Progenitor cell of endocrine pancreas (in vitro differentiated cells): ENCODE measurements at places on chromosomes 5 and 9.

- DNase-seq: no peak
These were observed 3.1 kb downstream of the EGFL7 start for GRCh38 chr9:136665704-136666371.

- DNase-seq: no peak
These were observed 379.0 kb upstream of the GRAMD2B start for GRCh38 chr5:126044111-126044668.

- no peak for DNase-seq
These were observed 7.1 kb downstream of the IL4 start for GRCh38 chr5:132680780-132681475.

DNA sequence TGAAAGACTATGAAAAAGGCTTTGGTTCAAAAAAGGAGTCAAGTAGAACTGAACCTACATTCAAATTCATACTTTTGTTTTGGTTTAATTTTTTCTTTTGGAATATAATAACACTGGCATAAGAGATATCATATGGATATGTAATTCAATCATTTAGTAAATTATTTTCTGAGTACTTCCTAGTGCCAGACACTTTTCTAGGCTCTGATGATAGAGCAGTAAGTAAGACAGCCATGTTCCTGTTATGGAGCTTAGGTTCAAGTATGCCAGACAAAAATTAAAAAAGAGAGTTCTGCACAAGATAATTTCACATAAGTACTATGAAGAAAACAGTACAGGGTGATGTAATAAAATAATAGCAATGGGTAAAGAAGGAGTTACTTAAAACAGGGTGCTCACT is 1074.0 kb downstream of the PTPRD start:
- DNase-seq: no peak

DNA sequence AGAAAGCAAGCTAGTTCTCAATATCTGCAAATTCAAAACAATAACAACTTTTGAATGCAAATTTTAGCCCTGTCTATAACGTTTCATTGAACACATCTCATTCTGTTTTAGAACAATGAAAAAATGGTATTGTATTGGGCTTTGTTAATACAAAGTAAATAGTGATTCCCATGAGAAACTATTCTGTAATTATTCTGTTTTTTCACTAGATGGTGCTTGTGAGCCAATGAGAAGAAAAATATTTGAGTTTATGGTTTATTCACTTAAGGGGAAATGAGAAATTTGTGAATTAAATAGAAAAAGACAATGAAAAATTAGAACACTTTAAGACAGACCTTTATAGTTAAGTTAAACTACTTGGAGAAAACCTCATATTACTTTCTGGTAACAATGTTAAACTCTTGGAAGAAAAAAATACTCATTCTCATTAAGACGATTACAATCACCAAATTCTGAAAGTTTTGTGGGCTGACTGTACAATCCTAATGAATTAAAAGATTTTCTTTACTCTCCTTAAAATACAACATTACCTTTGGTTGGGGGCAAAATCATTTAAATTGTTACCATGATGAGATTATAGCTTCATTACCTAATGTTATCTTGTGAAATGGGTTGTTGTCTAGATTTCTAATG is 127.0 kb downstream of the NNT start:
- DNase-seq: no peak

- no peak for DNase-seq
These were observed 73.3 kb upstream of the HMHB1 start for GRCh38 chr5:143738417-143739401.

- no peak for DNase-seq
These were observed 20.7 kb downstream of the TNFSF8 start for GRCh38 chr9:114909661-114910060.

GRCh38 chr5:35046774-35047173 is 975 bp downstream of the AGXT2 start:
- no peak for DNase-seq

DNA sequence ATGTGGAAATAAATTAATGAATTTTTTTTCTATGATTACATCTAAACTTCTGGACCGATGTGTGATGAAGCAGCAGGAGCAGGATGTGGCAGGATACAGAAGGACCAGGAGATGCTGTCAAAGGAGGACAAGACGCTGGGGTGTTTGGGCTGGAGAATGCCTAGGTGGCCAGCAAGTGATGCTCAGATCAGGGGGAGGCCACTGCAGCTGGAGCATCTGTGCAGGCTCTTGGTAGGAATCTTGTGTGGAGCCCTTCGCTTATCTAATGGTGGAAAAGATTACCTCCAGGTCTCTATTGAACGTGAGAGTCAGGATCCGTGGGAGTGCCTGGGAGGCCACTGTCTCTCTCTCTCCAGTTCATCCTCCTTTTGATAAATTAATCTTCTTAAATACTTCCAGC is 79.8 kb downstream of the MRPL36 start:
- DNase-seq: no peak

GRCh38 chr9:136268318-136268717 is 22.7 kb upstream of the QSOX2 start:
- DNase-seq: no peak

DNA sequence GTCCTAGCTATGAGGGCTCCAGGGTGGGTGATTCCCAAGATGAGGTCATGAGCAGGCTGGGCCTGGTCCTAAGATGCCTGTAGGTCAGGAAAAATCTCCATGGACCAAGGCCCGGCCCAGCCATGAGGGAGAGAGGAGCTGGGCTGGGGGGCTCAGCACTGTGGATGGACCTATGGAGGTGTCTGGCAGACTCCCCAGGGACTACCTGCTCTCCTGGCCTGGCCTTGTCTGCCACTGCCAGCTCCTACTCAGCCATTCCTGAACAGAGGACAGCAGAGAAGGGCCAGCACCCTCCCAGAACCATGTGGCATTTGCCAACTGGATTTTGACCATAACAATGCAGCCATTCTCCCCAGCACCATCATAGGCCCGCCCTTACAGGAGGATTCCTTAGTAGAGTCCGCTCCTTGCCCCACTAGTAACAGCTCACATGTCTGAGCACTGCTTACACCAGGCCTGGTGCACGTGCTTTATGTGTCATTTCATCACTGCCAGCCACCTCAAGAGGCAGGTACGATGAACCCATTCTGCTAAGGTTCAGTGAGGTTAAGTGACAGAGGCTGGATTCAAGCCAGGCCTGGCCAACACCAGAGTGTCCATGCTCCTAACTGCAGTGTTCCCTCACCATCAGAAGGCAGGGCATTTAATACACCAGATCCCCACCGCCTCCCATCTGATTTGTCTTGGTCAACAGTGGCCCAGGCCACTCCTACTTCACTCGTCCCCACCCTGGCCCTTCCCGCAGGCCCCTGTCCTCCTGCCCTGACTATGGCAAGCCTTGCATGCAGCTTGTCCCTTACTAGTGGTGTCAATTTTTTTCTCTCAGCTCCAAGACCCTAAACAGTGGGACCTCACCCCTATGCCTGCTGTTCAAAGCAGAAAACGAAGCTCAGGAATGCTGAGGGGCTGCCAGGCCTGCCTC is 669 bp downstream of the IL13 start:
- DNase-seq: no peak

DNA sequence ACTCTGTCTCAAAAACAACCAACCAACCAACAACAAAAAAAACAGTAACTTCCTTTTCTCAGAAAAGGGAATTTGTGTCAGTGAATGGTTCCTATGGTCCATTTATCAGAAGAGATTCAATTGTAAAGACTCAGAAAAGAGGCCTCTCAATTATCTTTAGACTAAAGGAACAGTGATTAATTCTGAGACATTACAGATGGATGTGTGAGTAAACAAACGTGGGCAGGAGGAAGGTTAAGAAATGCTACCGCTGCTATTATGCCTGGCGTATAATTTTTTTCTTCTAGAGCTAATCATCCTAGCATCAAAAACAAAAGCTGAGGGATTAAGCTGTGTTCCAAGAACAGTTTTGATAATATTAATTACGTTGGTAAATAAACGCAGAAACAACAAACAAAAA is 52.9 kb upstream of the JMY start:
- no peak for DNase-seq

DNA sequence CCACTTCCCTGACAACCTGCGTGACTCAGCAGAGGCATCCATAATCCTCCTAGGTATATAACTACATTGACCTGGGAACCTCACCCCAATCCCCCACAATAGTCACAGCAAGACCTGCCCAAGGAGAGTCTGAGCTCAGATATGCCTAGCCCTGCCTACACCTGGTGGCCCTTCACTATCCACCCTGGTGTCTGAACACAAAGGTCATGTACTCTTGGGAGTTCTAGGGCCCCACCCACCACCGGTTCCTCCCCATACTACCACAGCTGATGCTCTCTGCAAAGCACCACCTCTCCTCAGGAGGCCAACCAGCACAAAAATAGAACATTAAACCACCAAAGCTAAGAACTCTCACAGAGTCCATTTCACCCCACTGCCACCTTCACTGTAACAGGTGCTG is 34.8 kb upstream of the CARTPT start:
- no peak for DNase-seq

DNA sequence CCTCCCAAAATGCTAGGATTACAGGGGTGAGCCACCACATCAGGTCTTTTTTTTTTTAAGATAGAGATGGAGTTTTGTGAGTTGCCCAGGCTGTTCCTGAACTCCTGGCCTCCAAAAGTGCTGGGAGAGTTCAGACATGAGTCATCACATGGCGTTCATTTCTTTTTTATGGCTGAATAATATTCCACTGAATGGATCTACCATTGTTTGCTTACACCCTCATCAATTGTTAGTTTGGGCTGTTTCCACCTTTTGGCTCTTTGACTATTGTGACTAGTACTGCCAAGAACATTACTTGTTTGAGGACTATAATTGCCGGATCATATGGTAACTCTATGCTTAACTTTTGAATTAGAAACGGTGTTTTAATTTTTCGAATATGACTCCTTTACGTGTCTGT is 787 bp upstream of the N4BP3 start:
- no peak for DNase-seq

GRCh38 chr5:138359621-138360020 is 7.1 kb downstream of the KDM3B start:
- no peak for DNase-seq

GRCh38 chr5:179219661-179220620 is 125.3 kb downstream of the ADAMTS2 start:
- DNase-seq: no peak

DNA sequence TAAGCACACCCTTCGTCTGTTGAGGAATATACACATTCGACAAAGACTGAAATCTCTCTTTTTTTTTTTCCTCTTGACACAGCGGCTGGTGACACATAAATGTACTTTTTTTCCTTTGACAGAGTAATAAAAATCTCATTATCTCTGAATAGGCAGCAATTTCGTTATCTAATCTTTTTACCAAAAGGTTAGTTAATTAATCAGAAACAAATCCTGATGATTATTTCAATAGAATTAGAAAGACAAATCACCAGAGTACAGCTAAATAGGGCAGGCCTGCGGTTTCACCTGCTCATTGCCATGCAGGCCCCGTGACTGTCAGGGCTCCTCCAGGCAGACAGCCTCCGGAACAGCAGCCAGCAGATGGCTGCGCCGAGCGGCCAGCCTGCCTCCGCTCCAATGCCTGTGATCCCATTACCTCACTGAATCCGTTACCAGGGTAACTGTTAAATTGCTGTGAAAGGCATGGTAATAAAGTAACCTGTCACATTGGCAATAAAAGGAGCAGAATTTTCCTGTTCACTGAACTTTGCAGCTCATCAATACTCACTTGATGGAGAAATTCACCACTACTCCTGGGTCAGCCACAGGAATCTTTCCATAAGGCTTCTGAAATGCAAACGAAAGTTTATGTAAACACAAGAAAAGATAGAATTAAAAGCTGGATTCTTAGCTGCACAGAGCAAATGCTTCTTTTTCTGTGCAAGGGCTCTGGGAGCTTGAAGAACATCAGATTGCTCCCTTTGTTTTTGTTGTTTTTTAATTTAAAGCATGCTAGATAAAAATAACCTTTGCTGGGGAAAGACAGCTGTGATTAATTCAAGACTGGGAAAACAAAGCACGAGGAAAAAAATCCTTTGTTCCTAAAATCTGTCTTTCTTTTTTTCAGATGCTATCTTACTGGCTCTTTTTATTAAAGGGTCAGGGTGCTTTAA is 666.4 kb upstream of the ZNF608 start:
- peak; percentile 49 for DNase-seq

DNA sequence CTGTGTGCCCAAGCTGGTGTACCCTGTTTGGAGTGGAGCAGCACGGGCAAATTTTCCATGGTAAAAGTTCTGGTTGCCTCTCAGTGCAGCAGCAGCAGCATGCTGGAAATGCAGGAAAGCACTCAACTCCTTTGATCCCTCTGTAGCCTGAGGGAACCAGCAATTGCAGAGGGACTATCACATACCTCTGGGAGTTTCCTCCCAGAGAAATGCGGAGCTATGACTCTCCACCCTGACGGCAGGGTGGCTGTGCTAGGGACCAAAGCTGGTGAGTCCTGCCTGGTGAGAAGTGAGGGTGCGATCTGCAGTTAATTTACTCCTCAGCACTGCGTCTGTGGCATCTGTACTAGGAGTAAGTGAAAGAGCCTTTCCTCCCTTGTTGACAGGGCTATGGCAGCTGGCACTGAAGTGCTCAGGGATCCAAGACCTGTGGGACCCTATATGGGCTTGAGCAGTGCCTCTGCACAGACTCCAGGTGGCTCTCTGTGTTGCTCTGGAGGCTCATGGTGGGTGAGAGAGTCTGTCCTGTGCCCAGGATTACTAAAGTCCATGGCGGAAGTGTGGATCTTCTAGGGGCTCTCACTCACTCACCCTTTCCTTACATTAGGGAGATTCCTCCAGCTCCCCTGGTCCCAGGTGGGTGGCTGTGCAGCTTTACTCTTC is 601.2 kb upstream of the TYRP1 start:
- DNase-seq: no peak

GRCh38 chr9:589723-590122 is 251.8 kb upstream of the DMRT1 start:
- no peak for DNase-seq

DNA sequence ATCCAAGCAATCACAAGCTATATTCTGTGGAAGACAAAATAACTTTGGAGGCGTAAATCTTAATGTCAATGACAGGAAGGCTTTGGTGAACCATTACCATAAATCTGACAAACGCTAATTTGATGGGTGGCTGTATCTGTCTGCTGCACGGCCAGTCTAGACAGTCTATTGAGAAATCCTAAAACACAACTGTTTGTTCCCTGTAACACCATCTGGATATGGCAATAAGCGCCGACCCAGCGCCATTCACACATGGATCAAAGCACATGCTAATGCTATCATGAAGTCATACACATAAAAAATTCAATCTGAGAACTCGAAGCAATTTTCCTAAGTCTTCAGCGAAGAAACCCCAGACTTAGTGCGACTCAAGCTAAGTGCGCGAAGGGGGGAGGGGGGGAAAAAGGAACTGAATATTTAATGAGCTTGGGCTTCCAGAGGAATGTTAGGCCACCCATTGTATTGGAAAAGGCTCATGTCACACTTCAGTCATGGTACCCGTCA is 95.1 kb downstream of the ARL15 start:
- no peak for DNase-seq

DNA sequence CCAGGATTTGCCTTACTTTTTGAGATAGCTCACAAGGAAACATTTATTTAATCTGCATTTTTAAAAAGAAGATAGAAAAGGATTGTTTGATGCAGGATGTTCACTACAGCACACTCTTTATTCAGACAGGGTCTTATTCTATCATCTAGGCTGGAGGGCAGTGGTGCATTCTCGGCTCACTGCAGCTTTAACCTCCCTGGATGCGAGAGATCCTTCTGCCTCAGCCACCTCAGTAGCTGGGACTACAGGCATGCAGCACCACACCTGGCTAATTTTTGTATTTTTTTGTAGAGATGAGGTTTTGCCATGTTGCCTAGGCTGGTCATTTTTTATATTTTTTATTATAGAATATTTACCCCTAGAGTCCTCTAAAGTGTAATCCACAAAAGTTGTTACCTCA is 221.4 kb downstream of the MCTP1 start:
- no peak for DNase-seq
